ENCODE measurements at places on chromosomes 4 and X.

GRCh38 chr4:141898346-141898745 lies 262.0 kb downstream of the IL15 start:
- no peak for DNase-seq

GRCh38 chr4:81826335-81826734 lies 354.6 kb upstream of the RASGEF1B start:
- DNase-seq, result no peak

DNA sequence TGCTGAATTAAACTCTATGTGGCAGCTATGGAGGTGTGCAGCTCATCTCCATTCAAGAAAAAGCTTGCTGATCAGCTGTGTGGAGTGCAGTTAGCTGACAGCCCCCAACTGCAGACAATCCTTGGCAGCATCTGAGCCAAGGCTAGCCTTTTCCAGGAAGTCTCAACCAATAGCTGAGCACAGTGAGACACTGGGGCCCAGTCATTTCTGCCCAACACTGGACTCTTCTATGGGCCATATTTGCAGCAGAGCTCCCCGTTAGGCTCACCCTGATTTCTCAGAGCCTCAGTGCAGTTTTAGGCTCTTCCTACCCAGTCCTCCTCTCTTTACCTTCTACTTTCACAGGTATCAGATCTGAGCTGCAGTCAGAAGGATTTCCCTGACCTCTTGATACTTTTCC lies 12.9 kb downstream of the DDX53 start:
- DNase-seq, result no peak

GRCh38 chr4:129403848-129404247 lies 307.9 kb downstream of the C4orf33 start:
- no peak for DNase-seq

- no peak for DNase-seq
Measured at GRCh38 chr4:188414441-188414840, 275.2 kb downstream of the TRIML1 start.

Data from activated naive CD8-positive, alpha-beta T cell treated with anti-CD3 and anti-CD28 coated beads, Interleukin-2, amount 10 ng/mL, durations not matched to agents 7 days and 5 days (primary cell).